CD4-positive, alpha-beta T cell treated with Interleukin-17A for 1 hour (primary cell): ENCODE measurements at places on chromosomes 2 and 18.

- DNase-seq = no peak
Measured at GRCh38 chr2:67851016-67851415, 211.8 kb downstream of the C1D start.

DNA sequence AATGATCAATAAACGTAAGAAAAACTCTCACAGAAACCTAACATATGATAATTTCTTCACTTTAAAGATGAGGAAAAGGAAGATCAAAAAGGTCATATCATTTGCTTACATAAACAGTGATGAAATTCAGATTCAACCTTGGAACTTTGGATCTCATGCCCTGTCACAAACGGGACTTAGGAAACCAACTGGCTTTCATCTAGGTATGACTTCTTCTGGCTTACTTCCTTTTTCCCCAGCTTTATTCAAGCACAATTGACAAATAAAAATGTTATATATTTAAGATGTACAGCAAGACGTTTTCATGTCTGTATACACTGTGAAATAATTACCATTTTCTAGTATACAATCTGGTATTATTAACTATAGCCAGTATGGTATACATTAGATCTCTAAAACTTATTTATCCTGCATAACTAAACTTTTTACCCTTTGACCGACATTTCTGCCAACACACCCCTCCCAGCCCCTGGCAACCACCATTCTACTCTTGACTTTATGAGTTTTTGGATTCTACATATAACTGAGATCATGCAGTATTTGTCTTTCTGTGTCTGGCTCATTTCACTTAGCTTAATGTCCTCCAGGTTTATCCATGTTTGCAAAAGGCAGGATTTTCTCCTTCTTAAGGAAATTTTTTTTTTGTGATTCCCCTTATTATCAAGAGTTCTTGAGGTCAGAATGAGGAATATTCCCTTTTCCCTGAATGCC is 46.0 kb upstream of the COBLL1 start:
- no peak for DNase-seq

DNA sequence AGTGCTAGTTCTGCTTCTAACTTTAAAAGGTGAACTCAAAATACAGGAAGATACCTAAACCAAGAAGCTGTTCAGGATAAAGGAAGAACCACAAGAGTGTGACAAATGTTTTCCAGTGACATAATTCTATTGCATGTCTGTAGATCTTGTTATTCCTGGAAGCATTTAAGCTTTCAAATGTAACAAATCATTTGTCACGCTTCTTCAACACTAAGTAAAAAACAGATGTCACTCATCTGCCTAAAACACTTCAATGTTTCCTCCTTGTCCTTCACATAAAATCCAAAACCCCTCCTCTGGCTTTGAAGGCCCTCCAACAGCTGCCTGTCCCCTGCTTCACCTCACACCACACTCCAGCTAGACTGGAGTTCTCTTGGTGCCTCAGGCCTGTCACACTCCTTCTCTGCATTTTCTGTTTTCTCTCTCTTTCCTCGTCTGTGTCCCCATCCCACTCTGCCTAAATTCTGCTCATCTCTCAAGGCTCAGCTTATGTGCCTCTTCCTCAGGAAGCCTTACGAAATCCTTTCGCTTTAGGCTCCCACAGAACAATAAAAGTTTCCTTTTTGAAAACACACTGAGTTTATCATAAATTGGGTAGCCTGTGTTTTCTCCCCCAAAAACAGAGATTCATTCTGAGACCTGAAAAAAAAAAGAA is 6.4 kb upstream of the CLEC4F start:
- no peak for DNase-seq

DNA sequence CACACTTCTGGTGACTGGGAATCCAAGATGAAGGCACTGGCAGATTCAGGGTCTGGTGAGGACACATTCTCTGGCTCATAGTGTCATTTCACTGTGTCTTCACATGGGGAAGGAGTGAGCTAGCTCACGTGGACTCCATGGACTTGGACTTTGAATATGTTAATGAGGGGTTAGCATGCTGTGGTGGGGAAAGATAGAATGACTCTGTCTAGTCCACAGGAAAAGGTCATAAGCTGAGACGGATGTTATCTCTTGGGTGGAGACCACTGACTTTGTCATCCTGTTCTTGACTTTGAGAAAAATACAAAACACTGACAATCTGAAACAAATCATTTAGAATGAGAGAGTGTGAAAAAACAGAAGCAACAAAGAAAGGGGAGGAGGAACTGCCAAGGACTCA is 145.9 kb downstream of the PIK3C3 start:
- DNase-seq = no peak

GRCh38 chr2:239949537-239949936 is 75.6 kb downstream of the NDUFA10 start:
- DNase-seq = no peak

- no peak for DNase-seq
Measured at GRCh38 chr2:123521854-123522253, 503.2 kb upstream of the CNTNAP5 start.

GRCh38 chr2:110791435-110791834 is 59.1 kb downstream of the ACOXL start:
- DNase-seq = no peak

- DNase-seq = no peak
Measured at GRCh38 chr2:69306393-69306821, 80.6 kb downstream of the GFPT1 start.

DNA sequence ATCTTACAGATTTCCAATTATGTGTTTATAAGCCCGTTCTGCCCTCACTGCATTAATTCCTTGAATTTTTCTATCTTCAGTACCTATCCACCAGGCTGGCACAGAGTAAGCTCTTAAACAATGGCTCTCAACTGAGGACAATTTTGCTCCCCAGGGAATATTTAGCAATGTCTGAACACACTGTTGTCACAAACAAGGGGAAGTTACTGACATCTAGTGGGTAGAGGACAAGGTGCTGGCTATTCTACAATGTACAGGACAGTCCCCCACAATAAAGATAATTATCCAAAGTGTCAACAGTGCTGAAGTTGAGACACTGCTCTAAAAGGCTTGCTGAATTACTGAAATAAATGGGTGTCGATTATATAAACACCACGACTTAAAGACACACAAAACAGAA is 5.0 kb downstream of the NDUFS1 start:
- DNase-seq = no peak

DNA sequence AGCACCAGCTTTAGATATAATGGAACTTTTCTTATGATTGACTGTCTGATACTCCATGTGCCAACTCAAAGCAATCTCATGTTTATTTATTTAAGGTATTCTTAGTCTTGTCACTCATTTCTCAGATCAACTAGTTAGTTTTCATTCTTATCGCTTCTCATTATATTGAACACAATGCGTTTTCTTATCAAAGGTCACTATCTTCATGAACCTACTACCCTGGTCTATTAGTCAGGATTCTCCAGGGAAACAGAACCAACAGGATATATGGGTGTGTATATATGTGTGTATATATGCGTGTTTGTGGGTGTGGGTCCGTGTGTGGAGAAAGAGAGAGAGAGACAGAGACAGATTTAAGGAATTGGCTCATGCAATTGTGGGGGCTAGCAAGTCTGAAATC is 619.9 kb downstream of the ZEB2 start:
- DNase-seq = no peak

GRCh38 chr18:39946623-39947061 is 2008.4 kb upstream of the PIK3C3 start:
- DNase-seq = no peak

DNA sequence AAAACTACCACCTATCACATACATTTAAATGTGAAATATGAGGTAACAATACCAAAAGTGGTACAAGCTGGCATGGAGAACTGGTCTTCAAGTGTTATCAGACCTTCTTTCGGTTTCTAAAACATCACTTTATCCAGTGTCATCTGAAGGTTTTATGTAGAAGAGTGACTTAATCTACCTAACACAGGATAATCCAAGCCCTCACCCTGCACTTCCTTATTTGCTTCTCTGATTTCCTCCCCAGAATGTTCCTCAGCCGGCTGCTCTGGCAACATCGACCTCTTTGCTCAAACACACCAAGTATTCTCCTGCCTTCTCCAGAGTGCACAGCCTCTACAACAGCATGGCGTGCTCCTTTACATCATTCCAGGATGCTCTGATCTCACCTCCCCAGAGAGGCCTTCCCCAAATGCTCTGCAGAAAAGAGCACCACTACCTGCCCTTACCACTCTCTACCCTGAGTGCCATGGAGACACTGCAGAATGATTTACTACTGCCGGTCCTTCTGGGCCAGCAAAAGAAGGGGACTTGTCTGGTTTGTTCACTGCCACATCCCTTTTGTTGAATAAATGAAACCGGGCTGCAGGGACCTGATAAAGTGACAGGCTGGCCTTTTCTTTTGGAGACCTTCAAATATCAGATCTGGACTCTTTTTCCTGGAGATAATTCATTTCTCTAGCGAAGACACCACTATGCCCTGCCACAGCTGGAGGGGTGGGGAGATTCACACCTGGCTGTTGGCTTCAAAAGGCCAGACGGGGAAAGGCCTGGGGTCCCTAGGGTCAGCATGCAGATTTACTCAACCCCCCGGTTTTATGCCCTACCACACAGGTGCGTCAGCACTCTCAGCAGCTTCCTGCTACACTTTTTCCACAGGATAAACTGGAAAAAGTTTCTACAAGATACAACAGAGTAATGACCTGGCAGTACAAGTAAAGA is 42.0 kb downstream of the TTR start:
- no peak for DNase-seq

GRCh38 chr2:98334439-98335078 is 11.7 kb upstream of the CNGA3 start:
- DNase-seq = no peak

DNA sequence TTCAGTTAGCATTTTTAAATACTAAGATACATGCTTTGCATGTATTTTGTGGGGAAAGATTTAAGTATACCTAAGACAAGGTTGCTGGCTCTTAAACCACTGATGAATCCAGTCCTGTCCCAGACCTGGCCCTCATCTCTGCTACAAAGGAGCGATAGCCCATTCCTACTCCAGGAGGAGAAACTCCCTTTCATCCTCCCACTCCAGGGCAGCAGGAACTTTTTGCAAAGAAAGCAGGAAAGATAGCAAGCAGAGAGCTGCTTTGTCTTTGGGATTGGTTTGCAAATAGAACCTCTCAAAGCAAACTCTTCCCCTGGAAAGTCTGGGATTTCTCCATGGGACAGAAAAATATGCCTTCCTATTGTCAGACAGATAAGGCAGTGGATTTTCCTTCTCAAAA is 43.6 kb upstream of the COPS8 start:
- no peak for DNase-seq

- DNase-seq = no peak
Measured at GRCh38 chr2:10062931-10063365, 17.3 kb downstream of the CYS1 start.

GRCh38 chr2:177467646-177468045 is 75.1 kb downstream of the AGPS start:
- no peak for DNase-seq

DNA sequence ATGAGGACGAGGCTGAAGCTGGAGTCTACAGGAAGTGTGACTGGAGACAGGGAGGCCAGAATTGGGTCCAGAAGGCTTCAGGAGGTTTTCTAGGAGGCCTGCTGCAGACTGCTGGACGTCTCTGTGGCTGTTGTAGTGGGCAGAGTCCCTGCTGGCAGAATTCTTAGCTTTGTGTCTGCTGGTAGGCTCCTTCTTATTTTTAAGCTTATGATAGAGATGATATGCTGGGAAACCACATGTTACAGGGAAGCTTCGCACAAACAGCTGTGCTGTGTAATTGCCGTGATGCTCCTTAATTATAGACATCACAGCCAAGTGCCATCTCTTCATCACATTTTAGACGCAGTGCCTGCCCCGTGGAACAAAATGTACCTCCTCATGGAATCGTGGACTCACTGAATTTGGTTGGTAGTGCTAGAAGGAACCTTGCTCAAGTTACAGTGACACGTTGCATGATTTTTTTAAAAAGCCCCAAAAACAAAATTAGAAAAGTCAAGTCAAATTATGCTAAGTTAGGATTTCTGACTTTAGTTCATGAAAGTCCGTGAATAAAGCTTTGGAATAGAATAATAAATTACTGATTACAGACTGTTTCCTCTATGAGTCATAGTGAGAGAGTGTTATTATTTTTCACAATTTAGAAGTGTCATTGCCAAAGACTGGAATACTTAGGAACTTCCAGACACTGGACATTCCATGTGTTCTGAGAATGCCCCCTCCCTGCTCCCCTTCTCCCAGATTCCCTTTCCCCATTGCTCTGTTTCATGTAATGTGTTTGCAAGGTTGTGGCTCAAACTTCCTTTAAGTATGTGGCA is 144.1 kb downstream of the FHOD3 start:
- no peak for DNase-seq

GRCh38 chr2:59389240-59389639 is 1148.1 kb upstream of the FANCL start:
- no peak for DNase-seq
